ENCODE measurements at places on chromosomes 5 and 9.

GRCh38 chr5:173302546-173303155 is 25.6 kb downstream of the STC2 start:
- no peak for DNase-seq

GRCh38 chr9:91285729-91286353 is 75.9 kb downstream of the AUH start:
- DNase-seq, result no peak

DNA sequence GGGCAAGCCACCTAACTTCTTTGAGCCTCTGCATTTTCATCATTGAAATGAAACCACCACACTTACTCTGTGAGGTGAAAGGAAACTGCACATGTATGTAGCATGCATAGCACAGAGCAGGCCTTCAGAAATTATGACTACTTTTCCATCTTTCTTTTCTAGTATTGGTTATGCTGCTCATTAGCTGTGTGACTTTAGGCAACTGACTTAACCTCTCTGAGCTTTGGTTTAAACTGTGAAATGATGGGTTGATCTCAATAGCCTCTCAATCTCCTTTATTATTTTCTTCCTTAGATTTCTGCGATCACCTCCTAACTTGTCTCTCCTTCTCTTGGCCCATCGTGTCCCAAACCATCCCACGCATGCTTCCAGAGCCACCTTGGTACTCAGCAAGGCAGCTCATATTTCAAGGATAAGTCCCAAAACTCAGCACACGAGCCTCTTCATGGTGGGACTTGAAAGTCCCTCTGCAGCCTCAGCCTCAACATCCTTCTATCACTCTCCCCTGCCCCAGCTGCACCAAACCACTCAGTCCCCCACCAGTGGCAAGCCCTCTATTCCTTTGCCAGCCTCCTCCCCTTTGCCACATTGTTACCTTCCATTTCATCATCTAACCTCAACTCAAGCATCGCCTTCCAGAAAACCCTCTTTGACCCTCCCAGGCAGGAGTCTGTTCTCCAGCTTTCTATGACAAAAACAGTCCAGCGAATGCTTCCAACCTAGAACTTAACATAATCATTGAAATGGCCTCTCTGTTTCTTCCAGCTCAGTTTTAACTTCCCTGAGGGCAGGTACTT is 60.3 kb upstream of the DNAH5 start:
- DNase-seq, result no peak

GRCh38 chr5:139648205-139649081 is at the start of gene CXXC5:
TSS of gene CXXC5 (plus strand) at chr5:139648349. CDS start at chr5:139680524, 32,175 bp downstream.
- no peak for DNase-seq

- DNase-seq, result no peak
Measured at GRCh38 chr5:58615972-58616371, 33.1 kb downstream of the RAB3C start.

GRCh38 chr9:92711146-92711545 is 41.2 kb upstream of the IPPK start:
- DNase-seq, result no peak

GRCh38 chr5:39132128-39132447 is 57.9 kb upstream of the RICTOR start:
- no peak for DNase-seq

DNA sequence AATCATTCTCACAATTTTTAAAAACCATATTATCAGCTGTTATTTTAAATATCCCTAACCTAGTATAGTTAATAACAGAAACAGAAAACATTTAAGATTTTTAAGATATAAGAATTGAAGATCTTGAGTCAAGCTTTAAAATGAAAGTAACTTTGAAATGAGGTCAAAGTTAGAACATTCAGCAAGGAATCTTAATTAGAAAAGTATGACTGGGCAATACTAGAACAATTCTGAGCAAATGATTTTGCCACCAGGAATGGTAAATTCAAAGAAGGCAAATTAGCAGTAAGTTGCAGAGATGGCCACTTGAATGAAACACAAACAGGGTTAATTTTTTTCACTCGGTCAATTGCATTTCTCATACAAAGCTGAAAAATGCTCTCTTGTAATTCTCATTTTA is 117.9 kb downstream of the NXNL2 start:
- no peak for DNase-seq

DNA sequence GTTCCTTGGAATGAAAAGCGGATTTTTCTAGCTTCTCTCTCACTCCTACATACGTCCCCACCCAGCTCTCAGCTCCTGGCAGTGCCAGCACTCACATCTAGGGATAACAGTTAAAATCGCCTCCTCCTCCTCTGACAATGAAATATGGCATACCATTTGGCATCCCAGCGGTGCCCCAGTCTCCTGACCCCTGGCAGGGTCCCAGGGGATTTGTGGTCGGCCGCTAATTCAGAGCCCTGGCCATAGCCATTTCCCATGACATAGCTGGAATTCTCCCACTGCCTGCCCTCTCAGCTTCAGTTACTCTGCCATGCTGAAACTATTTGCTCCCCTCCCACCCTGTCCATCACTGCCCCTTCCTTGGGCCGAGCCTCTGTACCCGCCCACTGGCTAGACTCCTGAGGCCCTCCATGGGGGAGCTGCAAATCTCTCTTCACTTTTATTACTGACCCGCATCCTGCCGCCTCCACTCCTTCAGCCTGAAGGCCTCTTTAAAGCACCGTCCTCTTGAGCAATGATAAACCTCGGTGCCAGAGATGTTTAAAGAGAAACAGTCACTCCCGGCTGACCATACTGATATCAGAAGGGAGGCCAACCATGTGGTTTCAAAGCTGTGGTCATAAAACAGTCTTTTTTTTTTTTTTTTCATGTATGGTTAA is 139.8 kb downstream of the SLIT3 start:
- DNase-seq, result no peak

GRCh38 chr5:58188262-58188651 is 271.6 kb downstream of the PLK2 start:
- no peak for DNase-seq

DNA sequence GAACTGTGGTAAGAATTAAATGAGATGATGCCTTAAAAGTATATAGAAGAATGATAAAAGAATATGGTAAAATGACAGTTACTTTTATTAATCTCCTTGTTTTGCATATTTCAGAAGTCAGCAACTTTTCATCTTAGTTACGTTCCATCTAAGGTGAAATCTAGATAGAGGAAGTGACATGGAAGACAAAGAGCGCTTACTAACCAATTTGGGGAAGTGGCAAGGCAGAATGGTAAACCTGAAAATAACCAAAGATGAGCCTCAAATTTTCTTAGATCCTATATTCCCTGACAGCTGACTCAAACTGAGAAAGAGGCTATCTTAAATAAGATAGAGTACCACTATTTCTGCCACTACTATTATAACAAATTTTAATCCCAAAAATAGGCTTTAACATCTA is 52.5 kb downstream of the FGF10 start:
- DNase-seq, result no peak

DNA sequence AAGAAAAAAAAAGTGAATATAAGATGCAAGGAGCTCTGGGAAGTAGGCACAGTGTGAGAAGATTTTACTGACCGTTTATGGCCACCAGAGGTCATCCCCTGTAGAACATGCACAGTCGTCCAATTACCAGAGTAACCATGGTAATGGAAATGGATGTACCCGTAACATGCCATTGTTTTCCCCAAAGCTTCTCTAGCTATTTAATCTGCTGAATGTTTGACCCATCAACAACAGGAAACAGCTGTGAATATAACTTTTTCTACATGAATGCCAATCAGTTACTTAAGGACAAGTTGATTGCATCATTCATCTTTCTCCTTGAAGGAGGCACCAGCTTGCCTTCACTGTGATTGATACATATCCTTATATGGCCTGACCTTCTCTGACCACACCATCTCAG is 1967.0 kb upstream of the CDH9 start:
- no peak for DNase-seq

DNA sequence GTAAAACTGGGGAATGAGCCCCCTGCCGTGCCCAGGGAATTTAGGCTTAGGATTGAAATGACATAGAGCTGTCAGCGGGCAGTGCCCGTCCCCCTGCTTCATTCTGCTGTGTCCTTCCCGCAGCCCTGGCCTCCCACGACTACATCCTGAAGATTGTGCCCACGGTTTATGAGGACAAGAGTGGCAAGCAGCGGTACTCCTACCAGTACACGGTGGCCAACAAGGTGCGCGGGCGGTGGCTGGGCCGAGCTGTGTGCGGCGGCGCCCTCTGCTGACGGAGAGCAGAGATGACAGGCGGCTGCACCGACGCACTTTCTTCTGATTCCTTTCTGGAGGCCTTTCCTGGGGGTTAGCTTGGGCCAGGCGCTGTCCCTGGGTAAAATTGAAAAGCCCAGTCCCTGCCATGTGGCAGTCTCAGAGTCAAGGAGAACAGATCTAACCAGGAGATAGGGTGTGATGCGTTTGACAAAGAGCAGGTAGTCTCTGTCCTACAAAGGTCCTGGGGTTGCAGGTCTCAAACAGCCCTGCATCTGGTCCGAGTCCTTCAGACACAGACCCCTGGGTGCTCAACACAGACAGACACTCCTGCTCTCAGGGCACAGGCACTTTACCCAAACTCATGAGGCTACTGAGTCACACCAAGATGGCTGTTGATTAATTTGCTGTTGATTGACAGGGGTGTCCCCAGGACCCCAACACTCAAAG is 26.8 kb upstream of the RPL26L1 start:
- DNase-seq, result peak; percentile 46

- DNase-seq, result no peak
Measured at GRCh38 chr9:38205279-38205678, 136.3 kb upstream of the SHB start.

DNA sequence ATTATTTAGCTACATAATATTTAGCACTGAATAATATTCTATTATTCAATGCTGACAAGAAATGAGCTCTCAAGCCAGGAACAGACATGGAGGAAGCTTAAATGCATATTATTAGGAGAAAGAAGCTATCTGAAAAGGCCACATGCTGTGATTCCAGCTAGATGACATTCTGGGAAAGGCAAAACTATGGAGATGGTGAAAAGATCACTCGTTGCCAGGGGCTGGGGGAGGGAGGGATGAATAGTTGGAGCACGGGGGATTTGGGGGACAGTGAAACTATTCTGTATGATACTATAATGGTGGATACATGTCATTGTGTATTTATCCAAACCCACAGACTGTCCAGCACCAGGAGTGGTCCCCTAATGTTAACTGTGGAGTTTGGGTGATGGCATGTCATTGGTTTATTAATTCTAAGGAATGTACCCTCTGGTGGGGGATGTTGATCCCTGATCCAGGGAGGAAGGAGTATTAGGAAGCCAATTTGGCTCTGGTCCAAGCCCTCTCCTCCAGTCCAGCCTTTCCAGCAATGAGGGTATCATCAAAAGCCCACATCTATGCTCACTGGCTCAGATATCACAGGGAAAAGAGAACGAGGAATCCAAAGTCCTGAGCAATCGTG is 162.5 kb downstream of the COL23A1 start:
- DNase-seq, result no peak

DNA sequence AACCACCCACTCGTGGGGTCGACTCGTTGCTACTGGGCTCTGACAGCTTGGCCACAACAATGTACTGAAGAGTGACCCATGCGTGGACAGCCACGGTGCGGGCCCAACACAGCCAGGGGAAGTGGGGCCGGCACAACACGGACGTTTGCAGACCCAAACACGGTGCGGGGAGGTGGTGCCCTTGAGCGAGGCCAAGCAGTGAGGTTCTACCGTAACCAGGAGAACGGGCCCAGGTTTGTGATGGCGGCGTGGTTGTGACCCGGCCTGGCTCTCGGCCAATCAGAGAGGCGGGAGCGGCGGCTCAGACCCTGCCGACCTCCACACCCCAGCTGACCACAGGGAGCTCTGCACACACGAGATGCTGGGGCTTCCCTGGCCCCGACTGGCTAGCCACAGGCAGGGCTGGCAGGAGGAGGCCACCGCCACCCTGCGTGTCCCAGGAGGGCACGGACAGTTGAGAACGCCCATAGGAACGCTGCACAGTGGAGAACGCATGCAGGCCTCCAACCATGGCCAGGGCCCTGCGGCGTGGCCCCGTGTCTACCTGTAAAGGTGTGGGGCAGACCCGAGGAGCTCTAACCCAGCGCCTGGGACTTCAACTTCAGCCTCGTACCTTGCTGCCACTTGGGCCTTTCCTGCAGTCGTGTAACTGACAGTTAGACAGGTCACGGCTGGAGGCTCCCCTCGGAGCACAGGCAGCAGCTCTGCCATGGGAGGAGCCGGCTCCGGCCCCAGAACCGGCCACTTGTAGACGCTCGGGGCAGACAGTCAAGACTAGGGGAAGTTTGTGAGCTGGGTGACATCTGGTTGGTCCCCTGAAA is 13.7 kb downstream of the BRD3 start:
- DNase-seq, result no peak

DNA sequence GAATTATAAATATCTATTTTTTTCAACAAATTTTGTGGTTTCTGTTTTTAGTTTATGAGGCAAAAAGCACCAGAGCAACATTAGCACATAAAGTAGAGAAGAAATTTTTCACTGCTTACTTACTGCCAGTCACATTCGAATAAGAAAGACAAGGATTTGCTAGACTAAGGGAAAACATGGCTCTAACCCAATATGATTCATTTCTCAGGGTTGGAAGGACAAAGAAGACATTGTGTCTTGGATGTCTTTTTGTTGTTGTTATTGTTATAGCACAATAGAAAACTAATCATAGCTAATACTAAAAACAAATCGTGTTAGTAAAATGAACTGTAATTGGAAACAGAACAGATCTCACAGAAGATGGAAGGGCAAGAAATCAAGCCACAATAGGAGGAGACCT is 90.9 kb upstream of the SLCO6A1 start:
- no peak for DNase-seq

DNA sequence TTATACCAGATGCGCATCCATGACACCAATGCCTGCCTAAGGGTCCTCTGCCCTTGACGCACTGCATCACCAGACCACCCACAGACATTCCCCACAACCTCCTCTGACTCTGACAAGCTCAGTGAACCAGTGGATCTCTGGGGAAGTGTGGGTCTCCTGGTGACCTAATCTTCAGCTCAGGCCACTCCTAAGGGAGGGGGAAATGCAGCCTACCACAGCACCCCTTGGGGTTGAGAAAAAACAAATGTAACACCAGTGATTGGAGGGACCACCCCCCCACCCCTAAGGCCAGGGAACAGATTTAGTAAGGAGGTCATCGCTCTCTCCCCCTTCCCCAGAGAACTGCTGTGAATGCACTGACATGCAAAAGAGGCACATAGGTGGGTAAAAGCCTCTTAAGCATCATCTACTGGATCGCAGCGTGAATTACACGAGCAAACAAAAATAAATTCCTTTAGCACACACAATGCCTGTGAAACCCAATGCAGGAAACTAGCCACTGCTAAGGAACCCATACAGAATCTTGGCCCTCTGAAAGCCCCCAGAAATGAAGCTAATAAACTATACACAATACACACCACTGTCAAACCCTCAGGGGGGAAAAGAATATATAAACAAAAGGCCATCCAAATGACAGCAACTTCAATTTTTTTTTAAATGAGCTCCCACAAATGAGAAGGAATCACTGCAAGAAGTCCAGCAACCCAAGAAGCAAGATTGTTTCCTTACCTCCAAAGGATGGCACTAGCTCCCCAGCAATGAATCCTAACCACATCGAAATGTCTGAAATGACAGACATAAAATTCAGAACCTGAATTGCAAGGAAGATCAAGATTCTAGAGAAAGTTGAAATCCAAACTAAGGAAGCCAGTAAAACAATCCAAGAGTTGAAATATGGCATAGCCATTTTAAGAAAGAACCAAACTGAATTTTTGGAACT is 513.7 kb upstream of the PTGER4 start:
- no peak for DNase-seq

- DNase-seq, result no peak
Measured at GRCh38 chr5:7376871-7377270, 19.1 kb upstream of the ADCY2 start.

GRCh38 chr9:101635473-101635872 is 40.7 kb upstream of the PPP3R2 start:
- no peak for DNase-seq

- no peak for DNase-seq
Measured at GRCh38 chr5:96652769-96653454, 9.3 kb upstream of the CAST start.

All from stimulated activated CD8-positive, alpha-beta memory T cell treated with anti-CD3 and anti-CD28 coated beads, Interleukin-7, amount 100 ng/mL, for 1 hour (primary cell).